Suppressor macrophage (primary cell): ENCODE measurements at places on chromosomes 3 and 15.

DNA sequence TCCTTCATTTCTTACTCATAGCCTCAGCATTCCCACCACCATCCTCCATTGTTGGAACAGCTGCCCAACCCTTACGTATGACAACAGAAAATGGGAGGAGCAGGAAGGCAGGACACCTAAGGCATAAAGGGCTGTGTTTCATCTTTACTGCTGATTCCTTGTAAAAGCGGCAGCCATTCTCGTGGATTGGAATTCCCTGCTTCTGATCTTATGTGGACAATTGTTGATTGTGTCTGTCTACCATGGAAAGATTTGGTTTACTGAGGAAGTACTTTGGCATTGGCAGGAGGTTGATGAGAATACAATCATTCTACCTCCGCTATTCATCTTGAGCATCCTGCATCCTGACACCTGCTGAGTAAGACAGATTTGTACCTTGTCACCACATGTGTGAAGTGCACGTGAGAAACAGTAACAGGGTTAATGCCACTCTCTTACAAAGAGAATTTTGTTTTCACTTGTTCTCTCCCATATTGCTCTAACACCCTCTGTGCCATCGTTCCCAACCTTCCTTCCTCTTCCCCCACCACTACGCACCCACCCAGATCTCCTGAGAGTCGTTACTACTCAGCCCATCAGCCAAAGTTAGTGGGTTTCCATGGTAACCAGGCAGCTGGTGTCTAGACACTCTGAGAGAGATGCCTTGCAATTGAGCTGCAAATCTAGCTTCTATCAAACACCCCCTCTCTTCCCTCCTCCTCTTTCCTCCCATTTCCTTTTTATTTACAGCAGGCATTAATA is 75.7 kb downstream of the GAP43 start:
- DNase-seq = no peak

DNA sequence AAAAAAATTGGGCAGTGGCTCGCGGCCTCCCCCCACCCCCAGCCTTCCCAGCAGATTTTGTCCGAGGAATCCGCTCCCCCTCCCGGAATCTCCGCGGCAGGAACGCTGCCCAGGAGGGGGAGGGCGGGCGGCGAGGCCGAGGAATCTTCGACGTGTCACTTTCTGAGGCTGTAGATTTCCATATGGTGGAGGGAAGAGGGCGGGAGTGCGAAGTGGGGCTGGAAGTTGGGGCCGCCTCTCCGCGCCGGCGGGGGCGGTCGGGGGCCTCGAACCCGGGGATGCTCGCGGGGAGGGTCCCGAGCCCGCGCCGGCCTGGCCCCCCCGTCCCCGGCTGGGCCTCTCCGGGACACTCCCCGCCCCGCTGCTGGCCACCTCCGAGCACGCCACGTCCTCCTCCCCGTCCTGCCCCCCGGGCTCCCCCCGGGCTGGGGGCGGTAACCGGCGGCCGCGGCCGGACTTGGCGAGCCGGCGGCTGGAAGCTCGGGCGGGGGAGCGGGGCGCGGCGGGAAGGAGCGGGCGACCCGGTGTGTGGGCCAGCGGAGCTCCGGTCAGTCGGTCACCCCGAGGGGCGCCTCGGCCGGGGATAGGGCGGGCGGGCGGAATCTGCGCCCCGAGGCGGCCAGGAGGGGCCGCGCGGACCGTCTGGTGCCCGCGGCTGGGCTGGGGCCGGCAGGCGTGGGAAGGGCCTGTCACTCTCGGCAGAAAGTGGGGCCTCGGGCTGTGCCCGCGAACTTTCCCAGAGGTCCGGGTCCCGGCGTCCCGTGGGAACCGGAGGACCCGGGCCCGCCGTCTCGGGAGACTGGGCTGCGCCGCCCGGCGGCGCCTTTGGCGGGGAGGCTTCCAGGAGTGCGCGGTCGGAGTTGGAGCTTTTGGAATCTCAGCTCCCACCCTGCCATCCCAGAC is 951 bp downstream of the FNDC3B start:
- peak; percentile 85 for DNase-seq

DNA sequence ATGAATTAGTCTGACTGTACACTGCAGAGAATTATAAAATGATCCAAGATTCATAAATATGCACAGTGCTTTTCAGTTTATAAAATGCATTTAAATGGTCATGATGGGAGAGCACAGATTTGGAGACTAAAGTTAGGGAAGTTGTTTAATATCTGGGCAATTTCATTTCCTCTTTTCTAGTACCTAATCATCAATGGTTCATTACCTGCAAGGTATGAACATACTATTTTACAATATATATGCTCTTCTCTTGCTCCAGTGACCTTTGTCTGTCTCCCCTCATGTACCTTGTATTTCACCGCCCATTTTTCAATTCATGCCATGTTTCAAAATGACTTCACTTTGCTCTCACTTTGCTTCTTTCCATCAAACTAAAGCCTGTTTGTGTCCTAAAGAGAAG is 114.5 kb downstream of the SUCNR1 start:
- no peak for DNase-seq

DNA sequence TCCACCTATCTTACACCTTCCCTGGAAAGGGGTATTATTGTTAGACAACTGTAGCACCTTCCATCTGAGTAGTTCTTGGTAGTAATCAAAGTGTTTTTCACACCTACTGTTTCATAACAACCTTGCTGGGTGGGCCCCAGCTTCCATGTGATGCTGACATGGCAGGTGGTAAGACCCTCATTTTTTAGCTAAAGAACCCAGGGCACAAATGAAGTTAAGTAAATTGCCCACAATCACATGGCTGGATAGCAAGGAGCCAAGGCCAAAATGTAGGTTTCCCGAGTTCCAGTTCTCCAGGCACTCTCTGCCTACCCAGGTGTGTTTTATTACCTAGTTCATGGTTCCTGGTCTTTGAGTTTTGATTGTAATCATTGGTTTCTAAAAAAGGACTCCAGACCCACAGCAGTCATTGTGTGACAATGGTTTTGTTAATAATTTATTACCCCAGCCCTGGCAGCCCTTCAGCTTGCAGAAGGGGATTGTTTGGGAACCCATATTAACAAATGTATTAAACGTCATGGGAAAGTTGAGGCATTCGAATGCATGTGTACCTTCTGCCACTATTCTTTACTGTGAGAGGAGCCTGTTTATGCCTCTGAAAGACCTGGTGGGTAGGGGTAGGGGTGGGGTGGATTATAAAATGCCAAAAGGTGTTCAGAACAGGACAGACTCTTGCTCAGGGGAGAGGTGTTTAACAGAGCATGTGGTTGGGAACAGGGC is 222.2 kb upstream of the BHLHE40 start:
- DNase-seq = no peak

- peak; percentile 17 for DNase-seq
These were observed 77.5 kb upstream of the IL12A start for GRCh38 chr3:159910991-159911663.

DNA sequence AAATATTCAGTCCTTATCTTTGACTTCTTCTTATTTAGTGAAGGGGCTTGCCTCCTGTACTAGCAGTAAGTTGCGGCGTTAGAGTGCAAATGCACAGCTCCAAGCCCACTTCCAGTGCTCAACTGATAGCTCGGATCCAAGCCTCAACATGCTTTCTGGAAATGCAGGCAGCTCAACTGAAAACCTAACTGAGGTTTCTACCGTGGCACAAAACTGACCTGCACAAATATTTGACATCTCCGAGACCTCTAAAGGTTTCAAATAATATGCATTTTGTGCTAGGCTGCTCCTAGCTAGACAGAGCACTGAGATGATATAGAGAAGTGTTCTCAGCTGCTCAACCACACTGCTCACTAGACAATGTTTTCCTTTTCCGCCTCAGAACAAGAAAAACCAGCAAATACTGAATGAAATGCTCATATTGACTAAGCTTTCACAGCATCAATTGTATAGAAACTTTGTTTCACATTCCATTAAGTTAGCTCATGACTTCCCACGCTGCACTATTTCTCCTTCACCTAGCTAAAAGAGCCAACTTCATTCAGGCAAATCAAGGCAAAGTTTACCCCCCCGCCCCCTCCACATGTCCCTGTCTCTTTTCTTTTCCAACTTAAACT is 822 bp downstream of the ZNF385D start:
- DNase-seq = no peak
